Suppressor macrophage treated with lipopolysaccharide for 4 hours (primary cell): ENCODE measurements at places on chromosomes 13 and 19.

DNA sequence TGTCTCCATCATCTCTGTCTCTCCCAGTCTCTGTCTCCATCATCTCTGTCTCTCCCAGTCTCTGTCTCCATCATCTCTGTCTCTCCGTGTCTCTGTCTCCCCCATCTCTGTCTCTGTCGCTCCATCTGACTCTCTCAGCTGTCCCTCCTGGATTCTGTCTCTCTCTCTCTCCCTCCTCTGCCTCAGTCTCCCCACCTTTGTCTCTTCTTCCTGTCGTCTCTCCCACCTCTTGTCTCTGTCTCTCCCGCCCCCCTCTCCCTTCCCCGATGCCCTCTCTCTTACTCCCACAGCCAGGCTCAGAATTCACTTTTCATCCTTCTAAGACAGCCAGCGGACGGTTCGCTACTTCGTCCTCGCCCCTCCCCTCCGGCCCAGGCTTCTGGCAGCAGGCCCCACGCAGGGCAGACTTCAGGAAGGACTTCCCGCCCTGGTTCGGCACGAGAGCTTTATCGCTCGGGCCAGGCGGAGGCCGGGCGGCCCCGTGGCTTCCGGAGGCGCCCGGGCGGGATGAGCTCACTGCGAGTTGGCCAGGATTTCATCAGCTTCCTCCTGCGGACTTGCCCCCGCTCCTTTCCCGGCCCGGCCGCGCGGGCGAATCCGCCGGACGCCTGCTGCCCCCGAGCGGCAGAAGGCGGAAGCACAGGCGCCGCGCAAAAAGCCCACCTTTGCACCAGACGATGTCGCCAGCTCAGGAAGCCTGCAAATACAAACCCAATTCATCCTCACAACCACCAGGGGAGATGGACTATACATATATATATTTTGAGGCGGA is 12.4 kb upstream of the CCDC9 start:
- DNase-seq, result peak; percentile 98

DNA sequence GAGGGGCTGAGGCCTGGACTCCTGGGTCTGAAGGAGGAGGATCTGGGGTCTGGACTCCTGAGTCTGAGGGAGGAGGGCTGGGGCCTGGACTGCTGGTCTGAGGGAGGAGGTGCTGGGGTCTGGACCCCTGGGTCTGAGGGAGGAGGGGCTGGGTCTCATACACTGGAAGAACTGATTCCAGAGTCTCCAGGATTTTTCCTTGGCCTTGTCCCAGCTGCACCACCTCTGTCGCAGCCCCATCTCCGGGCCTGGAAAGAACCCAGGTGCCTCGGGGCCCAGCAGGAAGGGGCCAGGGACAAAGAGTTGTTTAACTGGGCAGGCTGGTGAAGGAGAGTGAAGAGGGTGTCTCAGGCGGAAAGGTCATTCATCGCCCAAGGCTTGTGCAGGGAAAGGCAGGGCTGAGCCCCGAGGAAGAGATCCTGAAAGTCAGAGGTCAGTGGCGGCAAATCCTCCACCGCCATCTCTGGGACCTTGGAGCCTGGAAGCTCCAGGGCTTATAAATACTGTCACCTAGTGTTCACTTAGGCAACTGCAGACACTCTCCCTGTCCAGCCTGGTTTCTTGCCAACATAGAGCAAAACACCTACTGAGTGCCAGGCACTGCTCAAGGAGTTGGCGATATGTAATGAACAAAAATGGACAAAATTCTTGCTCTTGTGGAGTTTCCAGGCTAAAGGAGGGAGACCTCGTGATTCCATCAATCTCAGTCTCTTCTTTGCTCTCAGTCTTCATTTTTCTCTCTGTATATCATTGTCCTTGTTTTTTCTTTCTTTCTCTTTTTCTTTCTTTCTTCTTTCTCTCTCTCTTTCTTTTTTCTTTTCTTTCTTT is 4.4 kb upstream of the KCNN4 start:
- peak; percentile 91 for DNase-seq

- DNase-seq, result no peak
Measured at GRCh38 chr19:51513968-51514367, 12.4 kb upstream of the SIGLEC12 start.

DNA sequence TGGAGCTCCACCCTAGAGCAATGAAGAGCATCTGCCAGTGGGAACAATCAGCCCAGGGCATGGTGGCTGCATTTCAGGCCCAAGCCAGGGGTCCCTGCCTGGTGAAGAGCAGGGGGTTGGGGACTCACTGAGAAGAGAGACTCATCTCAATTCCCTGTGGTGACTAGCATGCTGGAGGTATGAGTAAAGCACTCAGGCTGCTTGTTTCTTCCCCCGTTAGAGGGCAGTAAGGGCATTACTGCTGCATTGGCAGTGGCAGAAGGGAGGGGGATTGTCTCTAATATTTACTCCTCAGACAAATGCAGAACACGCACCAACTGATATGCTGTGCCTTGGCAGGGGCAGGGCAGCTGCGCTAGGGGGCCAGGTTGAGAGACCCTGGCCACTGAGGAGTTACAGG is 329.1 kb downstream of the SLITRK5 start:
- DNase-seq, result no peak

DNA sequence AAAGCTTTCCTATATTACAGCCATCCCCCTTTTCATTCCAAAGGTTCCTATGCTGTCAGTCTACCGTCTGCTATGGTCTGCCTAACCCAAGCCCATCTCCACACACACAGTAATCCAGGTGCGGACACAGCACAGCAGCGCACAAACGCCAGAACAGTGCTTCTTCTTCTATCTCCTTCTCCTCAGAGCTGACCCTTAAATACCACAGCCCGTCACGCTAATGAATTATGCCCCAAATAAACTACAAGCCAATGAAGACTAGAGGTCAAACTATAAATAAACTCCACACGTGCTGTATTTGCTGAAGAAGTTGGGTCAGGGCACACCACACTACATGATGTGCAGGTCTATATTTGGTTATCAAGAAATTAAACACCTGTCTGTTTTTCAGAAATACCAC is 71.8 kb downstream of the TBC1D4 start:
- no peak for DNase-seq

GRCh38 chr13:109100705-109101304 is 471.4 kb downstream of the MYO16 start:
- no peak for DNase-seq

GRCh38 chr19:5718037-5718578 is 1.8 kb downstream of the LONP1 start:
- peak; percentile 57 for DNase-seq

DNA sequence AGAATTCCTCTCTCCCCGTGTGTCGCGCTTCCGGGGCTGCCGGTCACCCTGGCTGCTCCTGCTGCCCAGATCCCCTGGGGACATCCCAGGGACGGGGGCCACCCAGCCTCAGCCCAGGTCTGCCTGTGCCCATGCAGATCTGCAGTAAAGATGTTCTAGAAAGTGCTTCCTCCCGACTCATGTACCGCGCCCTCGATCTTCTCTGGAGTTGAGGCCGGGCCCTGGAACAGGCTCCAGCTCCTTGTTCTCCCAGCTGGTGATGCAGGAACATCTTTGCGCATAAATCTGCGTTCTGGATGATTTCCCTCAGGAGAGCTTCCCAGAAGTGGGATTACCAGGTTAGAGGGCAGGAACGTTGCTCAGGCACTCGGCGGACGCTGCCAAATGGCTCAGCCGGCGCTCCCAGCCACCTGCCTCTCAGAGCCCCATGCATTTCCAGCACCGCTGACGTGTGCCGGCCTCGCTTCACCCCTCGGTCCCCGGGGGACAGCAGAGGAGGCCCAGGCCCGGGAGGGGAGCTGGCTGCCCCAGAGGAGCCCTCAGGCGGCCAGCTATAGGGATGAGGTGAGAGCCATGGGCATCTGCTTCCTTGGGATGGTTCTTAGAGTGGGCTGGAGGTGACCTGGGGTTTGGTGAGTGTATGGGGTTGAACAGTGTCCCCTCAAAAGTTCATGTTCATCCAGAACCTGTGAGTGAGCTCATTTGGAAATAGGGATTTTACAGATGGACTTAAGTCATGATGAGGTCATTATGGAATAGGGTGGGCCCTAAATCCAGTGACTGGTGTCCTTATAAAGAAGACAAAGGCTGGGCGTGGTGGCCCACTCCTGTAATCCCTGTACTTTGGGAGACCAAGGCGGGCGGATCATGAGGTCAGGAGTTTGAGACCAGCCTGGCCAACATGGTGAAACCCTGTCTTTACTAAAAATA is 42.6 kb downstream of the CRTC1 start:
- no peak for DNase-seq

DNA sequence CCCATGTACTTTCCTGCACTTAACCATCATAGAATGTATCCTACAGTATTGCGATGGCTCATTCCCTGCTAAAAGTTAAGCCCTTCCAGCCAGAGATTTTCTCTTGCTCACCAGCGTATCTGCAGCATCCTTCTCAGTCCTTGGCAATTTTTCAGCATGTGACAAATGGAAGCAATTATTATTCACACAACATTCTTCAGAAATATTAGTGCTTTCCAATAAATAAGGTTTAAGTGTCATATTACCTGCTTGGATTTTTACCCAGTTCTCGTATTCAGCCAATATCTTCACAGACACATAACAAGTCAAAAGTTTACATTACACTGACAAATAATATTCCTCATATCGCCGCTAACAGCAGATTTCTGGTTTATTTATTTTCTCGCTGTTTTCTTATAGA is 82.3 kb downstream of the POU4F1 start:
- no peak for DNase-seq

DNA sequence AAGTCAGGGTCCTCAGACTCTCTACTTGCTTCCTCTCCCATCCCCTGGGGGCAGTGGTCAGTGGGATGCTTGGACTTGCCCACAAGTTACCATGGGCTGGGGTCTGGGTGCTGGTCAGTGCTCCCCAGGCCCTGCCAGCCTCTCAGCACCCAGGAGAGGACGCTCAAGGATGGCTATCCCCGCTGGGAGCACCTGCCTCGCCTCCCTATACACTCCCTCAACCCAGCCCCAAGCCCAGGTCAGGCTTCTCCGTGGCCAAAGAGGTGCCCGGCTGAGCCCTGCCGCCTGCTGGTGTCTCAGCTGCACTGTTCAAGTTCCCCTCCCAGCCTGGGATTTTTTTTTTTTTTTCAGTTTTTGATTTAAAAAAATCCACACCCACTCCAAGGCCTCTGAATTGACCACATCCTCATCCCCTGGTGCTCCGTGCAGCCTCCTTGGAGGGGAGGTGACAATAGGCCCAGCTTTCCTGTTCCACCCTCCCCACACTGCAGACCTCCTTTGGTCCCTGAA is 10.8 kb downstream of the F2RL3 start:
- DNase-seq, result peak; percentile 83

DNA sequence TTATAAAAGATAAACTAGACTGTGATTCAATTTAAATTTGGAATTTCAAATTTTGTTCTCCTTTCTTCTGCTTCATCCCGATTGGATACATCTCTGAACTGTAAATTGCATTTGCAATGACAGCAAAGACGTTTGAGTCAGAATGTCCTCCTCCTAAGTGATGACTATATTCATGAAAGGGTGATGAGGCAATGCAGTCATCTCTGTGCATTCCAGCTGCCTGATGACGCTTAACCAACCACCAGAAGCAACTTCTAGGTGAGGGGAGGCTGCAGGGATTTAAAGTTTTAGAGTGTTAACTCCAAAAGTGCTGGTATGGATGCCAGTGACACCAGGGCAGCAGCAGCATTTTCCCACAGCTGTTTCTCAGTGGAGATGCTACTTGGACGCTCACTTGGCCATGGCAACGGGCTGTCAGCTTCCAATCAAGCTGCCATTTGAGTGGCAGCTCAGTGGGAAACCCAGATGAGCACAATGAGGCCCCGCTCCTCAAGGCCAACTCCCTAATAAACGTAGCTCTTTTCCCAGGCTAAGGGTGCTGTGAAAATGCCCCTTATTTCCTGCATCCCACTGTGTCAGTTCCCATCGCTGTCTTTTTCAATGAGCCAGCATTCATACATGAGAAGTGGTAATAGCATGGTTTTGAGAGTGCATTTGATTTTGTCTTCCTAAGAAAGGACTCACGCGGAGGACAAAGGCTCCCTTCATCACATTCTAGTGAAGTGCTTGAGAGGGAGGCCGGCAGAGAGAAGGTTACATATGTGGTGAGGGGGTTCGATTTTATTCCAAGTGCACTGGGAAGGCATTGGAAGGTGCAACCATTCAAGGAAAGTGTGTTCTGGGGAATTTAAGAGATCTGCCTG is 45.2 kb upstream of the AMER2 start:
- peak; percentile 50 for DNase-seq

DNA sequence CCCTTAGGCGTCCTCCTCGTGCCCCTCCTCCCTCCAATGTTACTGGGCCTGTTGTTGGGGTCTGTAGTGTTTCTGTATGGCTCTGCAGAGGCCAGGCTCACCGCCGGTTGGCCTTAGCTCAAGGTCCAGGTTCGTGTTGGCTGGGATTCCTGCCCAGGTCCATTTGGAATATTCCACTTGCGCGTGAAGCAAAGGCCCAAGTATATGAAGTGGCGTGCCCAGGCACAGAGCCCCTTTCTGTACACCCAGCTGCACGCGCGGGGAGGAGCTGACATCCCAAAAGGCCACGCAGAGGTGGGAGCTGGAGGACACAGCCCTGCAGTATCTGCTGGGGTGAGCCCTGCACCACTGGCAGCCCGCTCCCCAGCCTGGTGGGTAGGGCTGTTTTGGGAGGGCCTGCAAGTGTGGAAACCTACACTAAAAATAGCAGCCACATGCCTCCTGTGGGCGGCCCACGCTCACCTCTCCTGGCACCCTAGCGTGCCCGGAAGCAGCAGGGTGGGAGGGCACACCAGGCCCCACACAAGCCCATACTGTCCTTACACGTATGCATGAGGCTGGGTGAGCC is 30.2 kb downstream of the CRTC1 start:
- DNase-seq, result no peak

- DNase-seq, result peak; percentile 54
Measured at GRCh38 chr19:48510421-48511268, 990 bp downstream of the LMTK3 start.

- DNase-seq, result peak; percentile 95
Measured at GRCh38 chr19:54654447-54655321, 8.1 kb upstream of the LILRB4 start.

DNA sequence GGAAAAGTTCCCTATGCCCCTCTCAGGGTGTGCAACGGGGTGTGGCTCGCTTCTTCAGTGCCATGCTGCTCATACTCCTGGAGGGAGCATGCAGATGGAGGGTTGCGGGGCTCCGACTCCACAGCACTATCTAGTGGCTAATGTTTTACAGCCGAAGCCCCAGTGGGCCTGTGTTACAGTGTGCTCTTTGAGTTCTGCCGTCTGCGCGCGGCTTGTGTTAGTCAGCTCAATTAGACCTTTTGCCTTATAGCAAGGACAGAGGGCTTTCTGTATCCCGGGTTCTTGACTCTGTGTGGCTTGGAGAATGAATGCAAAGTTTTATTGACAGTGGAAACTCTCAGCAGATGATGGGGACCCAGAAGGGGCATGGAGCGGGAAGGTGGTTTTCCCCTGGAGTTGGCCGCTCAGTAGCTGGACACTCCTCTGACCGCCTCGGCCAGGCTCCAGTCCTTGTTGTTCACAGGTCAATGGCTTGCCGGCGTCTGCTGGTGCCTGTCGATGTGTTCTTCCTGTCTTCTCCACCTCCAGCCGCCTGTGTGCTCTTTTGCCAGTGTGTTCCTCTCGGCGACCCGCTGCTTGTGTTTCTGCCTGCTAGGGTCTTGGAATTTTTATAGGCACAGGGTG is 383.4 kb downstream of the LMO7 start:
- DNase-seq, result no peak

DNA sequence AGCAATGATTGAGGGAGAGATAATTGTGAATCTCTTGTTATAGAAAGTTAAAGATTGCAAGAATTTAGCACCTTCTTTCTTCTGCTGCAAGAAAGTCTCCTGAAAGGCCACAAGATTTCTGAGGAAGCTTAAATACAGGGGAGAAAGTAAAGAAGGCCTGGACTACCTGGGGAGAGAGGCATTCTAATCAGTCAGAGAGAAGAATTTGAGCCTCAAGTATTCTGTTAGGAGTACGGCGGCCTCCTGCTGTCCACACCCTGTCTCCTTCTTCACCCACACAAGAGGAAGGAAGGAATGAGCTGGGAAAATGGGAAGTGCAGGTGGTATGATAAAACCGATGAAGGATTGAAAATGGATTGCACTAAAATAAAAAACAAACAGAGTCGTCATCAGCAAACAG is 474.7 kb downstream of the DIAPH3 start:
- DNase-seq, result no peak
